ENCODE measurements at places on chromosomes 13 and 19. TPM values are rescaled to one million over a fixed set of nuclear protein-coding genes. Genes with fewer than 3 reads are reported as not detected.

Gene SLITRK5
- 1.7 TPM for polyA plus RNA-seq

DNA sequence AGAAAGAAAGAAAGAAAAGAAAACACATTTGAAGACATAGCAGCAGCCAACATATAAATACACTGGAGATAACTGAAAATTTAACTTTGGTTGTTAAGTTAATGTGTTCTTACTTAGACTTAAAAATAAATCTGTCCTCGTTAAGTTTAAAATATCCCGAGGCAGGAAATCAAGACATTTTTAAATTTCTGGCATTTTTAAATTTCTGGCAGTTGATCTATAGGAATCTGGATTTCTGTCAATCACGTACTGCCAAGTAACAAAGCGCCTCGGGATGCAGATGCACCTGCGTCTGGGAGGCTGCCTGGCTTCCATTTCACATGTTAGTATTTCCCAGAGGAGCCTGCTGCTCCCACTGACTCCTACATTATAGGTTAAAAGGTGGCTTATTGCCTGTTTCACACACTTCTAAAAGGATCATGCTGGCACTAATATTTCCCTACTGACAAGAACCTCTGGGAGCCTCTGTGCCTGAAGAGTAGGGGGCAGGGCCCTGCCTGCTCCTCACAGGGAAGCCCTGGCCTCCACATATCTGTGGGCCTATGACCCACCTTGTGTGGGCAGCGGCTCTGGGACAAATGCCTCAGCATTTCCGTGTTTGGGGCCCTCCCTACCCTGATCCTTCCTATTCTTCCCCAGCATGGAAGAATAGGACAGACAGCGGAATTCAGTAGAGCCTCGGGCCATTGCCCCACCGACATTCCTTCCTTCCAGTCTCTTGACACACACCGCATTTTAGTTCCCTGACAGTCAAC lies 62.8 kb upstream of the ATP12A start:
- no peak for DNase-seq

DNA sequence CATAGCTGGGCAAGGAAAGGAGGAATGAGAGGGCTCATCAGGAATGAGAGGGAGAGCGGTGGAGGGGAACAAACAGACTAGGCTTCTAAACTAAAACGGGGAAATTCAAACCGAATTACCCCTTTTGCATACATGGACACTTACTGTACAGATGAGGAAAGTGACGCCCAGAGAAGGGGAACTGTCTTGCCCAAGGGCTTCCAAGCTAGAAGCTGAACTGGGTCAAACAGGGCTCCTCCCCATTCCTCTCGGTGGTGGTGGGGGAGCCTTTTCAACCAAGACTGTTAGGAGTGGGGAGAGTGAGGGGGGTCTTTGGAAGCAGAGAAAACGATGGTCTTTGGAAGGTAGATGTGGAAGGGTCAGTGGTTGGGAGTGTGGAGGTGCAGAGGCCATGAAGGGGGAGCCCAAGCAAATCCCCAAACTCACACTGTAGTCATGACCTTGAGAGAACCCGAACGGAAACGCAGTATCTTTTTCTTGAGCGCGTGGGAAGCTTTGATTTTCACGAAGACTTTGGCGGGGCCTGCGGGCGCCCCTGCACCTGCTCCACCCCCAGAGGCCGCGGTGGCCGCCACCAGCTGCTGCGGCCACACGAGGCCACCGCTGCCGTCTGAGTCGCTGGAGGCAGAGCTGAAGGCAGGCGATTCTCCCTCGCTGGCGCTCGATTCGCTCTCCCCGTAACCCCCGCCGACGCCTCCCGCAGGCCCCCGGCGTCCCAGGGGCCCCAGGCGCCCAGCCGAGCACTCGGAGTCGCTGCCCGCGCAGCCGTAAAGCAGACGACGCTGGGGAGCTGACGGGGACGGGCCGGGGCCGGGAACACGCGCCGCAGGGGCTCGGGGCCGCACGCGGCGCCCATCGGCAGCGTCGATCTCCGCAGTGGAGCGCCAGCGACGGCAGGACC lies 12.3 kb upstream of the GNG8 start:
- DNase-seq = no peak

- DNase-seq = no peak
These were observed 92.7 kb downstream of the FGF14 start for GRCh38 chr13:102309110-102309509.

Gene FAAP24
- polyA plus RNA-seq = 3.4 TPM

Gene PLK5
- 0.14 TPM for polyA plus RNA-seq
